ENCODE measurements at places on chromosomes 7 and 10. TPM values are rescaled to one million over a fixed set of nuclear protein-coding genes. Genes with fewer than 3 reads are reported as not detected.

The NUTM2B gene
- total RNA-seq = 0.76 TPM

The HKDC1 gene
- total RNA-seq = 112 TPM

The HK1 gene
- total RNA-seq = 58.8 TPM

DNA sequence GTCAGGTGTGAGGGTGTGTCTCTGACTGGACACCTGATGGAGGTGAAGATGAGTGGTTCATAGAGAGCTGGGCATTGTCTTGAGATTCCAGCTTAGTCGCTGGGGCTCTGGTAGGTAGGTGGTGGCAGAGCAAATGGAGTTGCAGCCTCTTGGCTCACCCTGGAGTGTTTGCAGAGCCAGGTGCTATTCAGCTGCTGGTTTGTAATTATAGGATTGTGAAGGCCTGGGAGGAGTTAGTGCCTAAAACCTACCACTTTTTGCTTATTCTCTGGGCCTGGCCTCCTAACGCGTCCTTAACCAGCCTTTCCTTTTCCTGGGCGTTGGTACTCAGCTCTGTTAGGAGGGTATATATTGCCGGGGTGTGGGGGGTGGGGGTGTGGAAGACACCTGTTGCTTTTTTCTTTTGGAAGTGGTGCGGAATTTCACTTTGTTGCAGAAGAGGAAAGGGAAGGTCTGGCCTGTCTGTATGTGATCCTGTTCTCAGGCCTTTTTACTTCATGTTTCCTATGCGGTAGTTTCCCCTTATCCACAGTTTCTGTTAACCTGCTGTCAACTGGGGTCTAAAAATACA, 3.2 kb downstream of the PPRC1 start:
- no peak overlapping the region for H3K4me3 ChIP-seq
- DNase-seq = no peak
- peaks cover 18% of the 10 kb centered on the region for H3K4me1 ChIP-seq
- peaks cover 44% of the 10 kb centered on the region for H3K36me3 ChIP-seq

DNA sequence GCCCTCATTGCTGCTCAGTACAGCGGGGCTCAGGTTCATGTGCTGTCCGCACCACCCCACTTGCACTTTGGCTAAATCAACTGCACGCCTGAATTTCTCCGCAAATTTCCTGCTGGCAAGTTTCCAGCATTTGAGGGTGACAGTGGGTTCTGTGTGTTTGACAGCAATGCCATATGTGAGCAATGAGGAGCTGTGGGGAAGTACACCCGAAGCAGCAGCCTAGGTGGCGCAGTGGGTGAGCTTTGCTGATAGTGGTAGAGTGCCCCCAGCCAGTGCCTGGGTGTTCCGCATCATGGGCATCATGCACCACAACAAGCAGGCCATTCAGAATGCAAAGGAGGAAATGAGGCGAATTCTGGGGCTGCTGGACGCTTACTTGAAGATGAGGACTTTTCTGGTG, 103.9 kb upstream of the POT1 start:
- no peak overlapping the region for H3K4me3 ChIP-seq
- H3K27ac ChIP-seq = no peak overlapping the region
- no peak for DNase-seq
- H3K36me3 ChIP-seq = no peaks in the 10 kb centered on the region

GRCh38 chr10:125370578-125370977, 210.2 kb upstream of the CTBP2 start:
- H3K4me3 ChIP-seq = no peak overlapping the region
- H3K27me3 ChIP-seq = no peaks in the 10 kb centered on the region
- no peaks in the 10 kb centered on the region for H3K4me1 ChIP-seq

DNA sequence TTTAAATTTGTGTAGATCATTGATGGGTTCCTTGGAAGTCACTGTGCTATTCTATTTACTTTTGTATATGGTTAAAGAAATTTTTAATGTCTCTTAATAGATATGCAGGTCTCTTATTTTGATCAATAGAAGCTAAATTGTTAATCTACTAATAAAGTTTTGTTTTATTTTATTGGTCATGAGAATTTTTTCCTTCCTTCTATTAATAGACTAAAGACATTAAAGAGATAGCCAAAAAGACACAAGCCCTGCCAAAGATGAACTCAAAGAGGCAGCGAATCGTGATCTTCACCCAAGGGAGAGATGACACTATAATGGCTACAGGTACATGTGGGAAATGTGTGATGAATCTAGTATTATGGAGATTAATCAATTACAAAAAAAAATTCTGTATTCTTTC, 226.2 kb upstream of the KAT6B start:
- H3K4me1 ChIP-seq = no peaks in the 10 kb centered on the region
- H3K27me3 ChIP-seq = no peaks in the 10 kb centered on the region
- H3K4me3 ChIP-seq = no peak overlapping the region
- no peak for DNase-seq
- H3K36me3 ChIP-seq = no peaks in the 10 kb centered on the region
- H3K27ac ChIP-seq = no peak overlapping the region

- H3K36me3 ChIP-seq = no peaks in the 10 kb centered on the region
- DNase-seq = no peak
- H3K27me3 ChIP-seq = no peaks in the 10 kb centered on the region
- no peak overlapping the region for H3K4me3 ChIP-seq
- no peaks in the 10 kb centered on the region for H3K4me1 ChIP-seq
- H3K27ac ChIP-seq = no peak overlapping the region
Observed at GRCh38 chr10:130994845-130995244, 316.7 kb downstream of the TCERG1L start.

DNA sequence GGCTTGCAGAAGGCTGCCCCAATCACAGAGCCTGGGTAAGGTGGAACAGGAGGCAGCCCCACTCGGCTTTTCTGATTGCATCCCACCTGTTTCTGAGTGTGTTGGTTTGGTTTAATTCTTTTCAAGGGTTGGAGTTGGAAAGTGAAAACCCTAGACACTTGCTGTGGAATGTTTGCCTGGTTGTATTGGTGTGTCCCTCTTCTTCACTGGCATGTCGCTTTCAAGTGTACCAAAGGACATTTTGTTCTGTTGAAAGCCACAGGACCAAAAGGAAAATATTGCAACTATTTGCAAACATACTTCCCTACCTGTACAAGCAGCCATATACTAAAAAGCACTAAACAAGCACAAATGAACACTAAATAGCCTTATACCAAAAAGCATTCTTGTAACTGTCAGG, 60.5 kb downstream of the NHLRC2 start:
- DNase-seq = no peak
- no peaks in the 10 kb centered on the region for H3K27me3 ChIP-seq
- H3K27ac ChIP-seq = no peak overlapping the region
- no peaks in the 10 kb centered on the region for H3K36me3 ChIP-seq
- no peaks in the 10 kb centered on the region for H3K4me1 ChIP-seq
